ENCODE measurements at places on chromosomes 6 and 20.

DNA sequence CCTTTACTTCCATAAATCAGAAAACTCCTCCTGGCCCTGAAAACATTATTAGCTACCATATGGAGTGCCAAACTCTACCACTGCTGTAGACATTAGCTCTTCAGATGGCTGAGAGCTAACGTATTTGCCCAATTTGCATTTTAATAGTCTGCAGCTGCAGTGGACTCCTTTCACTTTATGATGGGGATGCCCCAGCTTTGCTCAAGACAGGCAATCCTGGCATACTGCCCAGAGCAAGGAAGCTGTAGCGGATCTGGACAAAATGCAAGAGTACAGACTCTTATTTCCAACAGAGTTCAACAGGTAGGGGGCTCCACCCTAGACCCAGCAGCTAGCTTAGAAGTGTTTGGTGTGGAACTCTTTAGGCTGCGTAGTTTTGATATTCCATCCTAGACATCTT, 246.7 kb downstream of the FOXC1 start:
- no peak for DNase-seq

GRCh38 chr6:18110162-18110561, 12.3 kb downstream of the NHLRC1 start:
- DNase-seq = no peak

DNA sequence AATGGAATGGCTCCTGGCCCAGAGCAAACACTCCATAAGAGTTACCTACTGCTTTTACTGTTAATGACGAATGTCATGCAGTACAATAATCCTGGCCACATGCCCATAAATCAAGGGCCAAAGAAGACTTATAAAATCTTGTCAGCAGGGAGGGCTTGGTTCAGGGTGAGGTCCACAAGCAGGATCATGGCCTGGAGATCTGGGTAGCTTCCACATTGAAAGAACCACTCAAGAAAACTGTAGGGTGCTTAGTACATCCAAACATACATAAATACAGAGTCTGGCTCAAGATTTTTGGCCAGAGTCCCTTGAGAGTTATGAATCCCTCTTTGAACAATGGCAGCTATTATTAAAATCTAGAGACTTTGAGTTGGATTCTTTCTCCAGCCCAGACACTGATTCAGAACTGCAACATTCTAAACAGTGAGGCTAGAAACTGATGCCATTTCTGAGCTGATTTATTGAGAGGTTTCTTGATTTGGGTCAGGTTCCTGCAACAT, 188.7 kb downstream of the CDC5L start:
- no peak for DNase-seq

- no peak for DNase-seq
Measured at GRCh38 chr20:9148291-9148690, 79.4 kb downstream of the PLCB4 start.

DNA sequence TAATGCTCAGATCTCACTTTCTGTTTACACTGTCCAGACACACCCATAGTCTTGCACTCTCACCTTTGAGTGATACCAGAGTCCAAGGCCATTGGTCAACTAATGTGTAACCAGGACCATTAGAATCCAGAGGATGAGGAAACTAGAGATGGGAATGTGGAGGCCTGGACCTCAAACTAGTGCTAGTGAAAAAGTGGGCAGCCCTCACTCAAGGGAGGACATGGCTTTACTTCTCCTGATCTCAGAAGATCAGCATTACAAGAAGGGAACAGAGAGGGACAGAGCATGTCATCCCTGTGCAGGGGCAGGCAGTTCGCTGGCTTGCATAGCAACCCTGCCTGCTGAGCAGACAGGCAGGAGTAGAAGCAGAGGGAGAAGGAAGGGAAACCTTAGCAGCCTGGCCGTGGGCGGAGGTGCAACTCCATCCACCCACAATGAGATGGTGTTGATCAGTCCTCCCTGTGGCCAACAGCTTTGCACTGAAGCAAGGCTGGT, 22.6 kb upstream of the XRN2 start:
- no peak for DNase-seq

DNA sequence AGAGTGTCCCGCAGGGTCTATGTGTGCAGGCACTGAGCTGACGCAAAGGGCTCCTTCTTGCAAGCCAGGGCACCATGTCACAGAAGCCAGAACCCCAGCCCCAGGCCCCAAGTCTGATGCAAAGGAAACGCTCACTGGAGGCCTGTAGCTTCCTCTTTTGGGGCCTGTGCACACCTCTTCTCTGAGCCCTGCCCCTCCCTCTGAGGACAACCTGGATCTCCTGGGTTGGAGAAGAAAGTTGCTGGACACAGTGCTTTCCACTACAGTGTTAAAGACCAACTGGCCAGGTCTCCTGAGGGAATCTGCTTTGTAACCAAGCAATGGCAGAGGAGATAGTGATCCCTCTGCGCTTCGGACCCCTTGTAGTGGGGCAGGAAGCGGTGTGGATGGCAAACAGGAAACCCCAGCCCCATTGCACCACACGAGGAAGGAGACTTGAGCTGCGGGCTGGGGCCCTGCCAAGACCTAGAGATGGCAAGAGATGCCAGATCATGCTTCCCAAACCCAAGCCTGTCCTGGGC, 90.0 kb downstream of the PRND start:
- DNase-seq = no peak

- DNase-seq = no peak
Measured at GRCh38 chr20:33859751-33860150, 48.6 kb downstream of the CHMP4B start.

- no peak for DNase-seq
Measured at GRCh38 chr6:42199106-42199981, 4.6 kb upstream of the GUCA1B start.

DNA sequence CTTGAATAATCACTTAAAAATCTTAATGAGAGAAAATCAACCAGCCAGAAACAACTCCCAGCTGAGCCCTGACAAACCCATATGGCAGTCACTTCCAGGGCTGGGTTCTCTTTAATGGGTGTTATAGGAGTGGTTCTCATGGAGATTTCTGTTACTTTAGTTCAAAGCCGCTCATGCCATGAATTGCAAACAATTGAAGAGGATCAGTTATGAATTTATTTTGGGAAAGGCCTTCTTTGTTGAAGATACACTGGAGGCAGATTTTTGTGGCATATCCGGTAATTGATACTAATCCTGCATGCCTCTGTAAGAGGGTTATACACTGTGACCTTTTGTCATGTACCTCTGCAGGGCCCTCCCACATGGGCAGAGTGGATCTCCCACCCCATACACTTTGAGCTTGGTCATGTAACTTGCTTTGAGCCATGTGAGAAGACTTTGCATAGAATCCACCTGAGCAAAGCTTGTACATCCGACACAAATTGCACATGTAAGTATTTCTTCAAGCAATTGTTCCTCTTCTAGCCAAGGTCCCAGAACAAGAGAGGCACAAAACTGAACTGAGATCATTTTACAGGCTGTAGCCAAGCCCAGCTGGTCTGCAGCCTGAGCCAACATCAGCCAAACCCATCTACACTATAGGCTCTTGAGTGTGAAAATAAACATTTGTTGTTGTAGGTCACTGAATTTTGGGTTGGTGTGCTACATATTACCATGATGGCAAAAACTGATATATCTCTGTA, 492.3 kb downstream of the PREX1 start:
- DNase-seq = no peak

- no peak for DNase-seq
Measured at GRCh38 chr6:47310131-47310480, 401 bp upstream of the TNFRSF21 start.

DNA sequence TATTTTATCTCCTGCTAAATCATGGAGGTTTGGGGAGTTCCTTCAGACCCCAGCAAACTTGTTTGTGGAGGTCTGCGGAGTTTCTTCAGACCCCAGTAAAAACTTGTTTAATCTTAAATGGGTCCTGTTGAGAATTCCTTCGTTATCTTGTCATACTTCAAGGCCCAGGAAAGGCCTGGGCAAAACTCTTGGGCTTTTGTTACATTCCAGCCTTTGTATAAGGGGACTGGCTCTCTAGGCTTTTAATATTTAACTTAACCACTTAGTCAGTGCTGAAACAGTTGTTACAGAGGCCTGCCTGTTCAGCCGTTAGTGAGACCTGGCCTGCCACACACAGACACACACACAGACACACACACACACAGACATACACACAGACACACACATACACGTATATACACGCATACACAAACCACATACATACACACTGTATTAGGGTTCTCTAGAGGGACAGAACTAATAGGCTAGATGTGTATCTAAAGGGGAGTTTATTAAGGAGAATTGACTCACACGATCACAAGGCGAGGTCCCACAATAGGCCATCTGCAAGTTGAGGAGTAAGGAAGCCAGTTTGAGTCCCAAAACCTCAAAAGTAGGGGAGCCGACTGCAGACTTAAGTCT, 21.3 kb upstream of the CST3 start:
- DNase-seq = no peak

- DNase-seq = no peak
Measured at GRCh38 chr6:119627908-119628669, 278.5 kb upstream of the MAN1A1 start.

GRCh38 chr6:7201444-7201731, 93.6 kb downstream of the RREB1 start:
- no peak for DNase-seq

DNA sequence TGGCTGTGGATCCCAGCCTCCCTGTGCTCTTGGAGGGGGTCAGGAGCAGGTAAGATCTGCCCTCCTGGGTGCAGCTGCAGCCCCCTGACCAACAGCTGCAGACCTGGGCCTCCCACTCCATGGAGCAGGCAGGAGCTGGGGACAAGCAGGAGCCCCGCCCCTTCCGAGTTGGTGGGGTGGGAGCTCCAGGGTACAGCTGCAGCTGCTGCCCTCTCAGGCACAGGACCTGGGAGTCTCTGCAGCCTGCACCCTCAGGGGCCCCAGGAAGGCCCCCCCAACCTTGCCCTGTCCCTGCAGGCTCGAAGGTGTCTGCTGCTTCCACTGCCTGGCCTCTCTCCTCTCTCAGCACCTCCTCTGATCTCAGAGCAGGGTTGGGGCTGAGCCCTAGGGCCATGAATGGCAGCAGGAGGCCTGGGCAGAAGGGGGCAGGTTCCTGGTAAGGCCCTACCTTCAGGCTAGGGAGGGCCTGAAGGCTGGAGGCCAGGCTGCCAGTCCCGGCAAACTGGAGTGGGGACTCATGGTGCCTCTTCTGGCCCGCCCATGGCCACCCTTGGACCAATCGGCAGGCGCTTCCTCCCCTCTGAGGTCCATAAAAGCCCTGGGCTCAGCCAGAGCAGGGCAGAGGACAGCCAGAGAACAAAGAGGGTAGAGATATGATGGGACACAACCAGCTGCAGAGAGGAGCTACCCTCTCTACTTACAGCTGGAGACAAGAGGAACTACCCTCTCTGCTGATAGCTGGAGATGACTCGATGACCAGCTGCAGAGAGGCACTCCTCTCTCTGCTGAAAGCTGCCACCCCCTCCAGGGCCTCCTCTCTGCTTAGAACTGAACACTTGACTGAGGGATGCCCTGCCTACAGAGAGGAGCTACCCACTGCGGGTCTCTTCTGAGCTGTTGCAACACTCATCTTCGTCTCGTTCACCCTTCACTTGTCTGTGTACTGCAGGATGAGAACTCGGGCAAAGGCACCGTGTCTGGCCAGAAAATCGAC, 7.8 kb upstream of the PACSIN1 start:
- DNase-seq = peak; percentile 65

GRCh38 chr6:26215585-26216358, 128.5 kb downstream of the HFE start:
- DNase-seq = no peak

Measured in ecto neural progenitor cell (in vitro differentiated cells).